ENCODE measurements at places on chromosomes 7 and 10.

- DNase-seq: peak; percentile 100
Measured at GRCh38 chr7:155205368-155206317, 92.0 kb upstream of the INSIG1 start.

DNA sequence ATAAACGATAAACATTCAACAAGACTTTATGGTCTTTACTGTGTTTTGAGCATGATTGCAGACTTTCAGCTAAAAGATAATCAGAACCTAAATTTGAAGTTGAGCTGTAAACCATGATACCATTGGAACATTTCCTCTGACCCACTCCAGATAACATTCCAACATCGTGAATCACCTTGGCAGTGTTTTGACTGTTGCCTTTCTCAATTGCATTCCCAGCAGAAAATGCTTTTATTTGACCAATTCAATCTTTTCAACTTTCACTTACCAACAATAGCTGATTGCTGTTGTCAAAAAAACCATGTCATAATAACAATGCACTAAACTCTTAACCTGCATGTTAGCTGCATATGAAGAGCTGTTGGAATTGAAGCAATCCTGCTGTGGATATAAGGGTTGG, 165.5 kb downstream of the MDFIC start:
- peak; percentile 86 for DNase-seq

GRCh38 chr10:12177642-12178041, 18.0 kb downstream of the NUDT5 start:
- peak; percentile 37 for DNase-seq

- no peak for DNase-seq
Measured at GRCh38 chr7:28684650-28685241, 272.4 kb downstream of the CREB5 start.

- no peak for DNase-seq
Measured at GRCh38 chr10:112763916-112764520, 186.0 kb upstream of the TCF7L2 start.

- peak; percentile 55 for DNase-seq
Measured at GRCh38 chr10:52644373-52645186, 128.0 kb downstream of the MBL2 start.

- DNase-seq: peak; percentile 90
Measured at GRCh38 chr7:112157072-112157471, 49.1 kb downstream of the DOCK4 start.

GRCh38 chr7:129605960-129606614, 5.4 kb upstream of the NRF1 start:
- no peak for DNase-seq

GRCh38 chr10:23364378-23364777, 19.8 kb upstream of the C10orf67 start:
- DNase-seq: no peak

DNA sequence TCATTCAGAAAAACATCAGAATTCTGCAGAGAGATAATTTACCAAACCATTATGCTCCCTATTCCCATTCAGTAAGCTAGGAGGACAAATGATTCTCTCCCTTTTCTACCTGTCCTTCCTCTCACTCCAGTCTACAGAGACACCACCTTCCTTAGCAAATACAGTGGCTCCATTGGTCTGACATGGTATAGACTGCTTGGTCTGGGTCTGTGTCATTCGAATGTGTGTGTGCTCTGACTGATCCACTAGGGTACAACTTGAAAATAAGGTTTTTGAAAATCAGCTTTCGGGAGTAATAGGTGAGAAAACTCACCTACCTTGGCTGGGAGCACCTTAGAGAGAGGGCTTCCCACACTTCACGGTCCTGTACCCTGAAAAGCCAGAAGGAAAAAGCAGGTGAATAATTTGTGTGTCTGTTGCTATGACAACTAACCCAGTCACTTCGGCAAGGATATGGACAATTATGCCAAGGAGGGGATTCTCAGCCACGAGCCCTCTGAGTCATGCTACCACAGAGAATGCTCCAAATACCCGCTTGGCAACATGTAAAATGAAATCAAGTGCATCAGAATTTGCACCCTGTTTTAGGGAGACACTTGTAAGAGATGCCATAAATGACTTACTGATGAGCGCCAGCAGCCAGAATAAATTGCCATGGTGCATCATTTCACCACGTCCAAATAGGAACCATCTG, 114.5 kb upstream of the PRKCQ start:
- peak; percentile 32 for DNase-seq

DNA sequence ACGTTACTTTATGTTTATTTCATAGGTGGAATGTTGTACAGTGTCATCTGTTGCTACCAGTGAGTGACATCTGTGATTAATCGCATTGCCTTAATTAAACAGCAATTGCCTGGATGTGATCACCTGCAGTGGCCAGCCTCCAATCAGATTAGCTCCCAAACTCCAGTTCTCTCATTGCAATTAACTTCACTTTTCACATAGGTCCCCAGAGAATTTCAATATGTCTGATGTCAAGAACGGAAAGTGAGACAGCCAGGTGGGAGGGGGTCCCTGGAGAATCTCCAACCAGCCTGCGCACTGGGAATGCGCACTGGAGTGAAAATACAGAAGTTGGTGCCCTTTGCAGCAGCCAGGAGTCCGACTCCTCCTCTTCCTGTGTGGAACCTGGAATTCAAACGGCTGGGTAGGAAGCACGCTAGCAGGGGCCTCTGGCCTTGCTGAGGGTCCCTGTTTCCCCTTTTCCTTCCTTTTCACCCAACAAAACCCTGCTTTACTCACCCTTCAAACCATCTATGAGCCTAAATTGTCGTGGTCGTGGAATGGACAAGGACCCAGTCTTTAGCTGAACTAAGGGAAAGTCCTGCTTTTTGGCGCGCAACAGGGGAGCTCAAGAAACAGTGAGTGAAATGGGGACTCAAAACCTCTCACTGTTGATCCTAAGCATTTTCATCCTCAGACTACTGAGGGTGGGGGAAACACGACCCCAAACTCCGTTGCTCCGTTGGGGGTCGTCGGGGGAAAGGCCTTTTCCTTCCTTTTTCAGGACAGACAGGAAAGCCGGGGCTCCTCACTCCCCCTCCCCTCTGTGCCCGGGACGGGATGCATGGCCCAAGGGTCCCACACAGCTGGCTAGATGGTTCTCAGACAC, 1355.5 kb upstream of the LRRTM3 start:
- DNase-seq: peak; percentile 62

GRCh38 chr10:27948186-27948585, 50.7 kb downstream of the ODAD2 start:
- DNase-seq: peak; percentile 84

DNA sequence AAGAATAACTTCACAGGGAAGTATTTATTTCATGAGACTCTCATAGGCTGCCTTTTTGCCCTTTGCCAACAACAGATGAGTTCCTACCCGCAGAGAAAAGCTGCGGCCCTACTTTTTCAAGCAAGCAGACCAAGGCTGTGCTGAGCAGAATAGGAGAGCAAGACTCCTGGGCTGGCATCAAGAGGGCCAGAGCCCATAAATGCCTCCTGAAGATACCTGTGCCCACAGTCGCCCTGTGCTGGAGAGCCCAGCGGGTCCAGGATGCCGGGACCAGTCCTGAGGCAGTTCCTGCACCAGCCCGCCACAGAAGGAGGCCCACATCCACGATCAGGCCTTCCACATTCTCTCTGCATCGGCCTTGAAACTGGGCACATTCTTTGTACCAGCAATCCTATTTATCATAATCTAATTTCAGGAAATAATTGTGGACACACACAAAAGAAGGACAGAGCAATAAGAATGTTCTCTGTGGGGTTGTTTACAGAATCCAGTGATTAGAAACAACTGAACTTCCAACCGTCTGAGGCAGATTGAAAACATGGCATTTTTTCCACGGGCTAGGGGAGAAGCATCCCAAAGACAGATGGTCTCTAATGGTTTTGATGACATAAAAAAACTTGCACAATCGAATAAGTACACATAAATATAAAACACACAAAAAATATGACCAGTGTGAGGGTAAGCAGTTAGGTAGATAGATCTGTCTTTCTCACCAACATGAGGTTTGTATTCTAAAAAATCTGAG, 95.6 kb downstream of the CPXM2 start:
- DNase-seq: no peak

- peak; percentile 34 for DNase-seq
Measured at GRCh38 chr10:99742254-99742653, 10.2 kb downstream of the CUTC start.

GRCh38 chr7:117312593-117313580, 10.0 kb downstream of the WNT2 start:
- no peak for DNase-seq

DNA sequence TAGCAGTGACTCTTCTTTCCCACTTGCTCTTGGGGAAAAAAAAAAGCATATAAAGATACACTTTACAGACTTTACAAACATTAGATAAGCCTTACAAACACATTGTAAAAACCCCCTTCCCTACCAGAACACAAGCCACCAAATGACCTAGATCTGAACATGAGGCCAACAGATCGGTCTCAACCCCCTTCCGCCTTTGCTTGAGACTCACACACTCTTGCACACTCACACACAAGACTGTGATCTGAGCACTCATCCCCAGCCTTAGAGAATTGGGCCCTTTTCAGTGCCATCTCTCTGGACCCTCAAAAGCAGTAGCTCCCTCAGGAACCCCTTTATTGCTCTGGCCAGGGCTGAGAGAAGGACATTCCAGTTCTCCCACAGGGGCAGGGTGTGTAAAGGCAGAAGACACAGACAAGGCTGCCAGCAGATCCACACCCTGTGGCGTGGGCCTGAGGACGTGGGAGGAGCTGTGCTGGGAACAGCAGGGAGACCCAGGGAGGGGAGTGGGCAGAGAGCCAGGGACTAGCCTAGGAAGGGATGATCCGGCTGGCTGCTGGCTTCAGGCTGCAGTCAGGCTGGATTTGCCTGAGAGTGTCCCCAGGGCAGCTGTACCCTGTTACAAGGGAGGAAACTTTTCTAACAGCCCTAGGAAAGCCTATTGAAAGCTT, 206.7 kb downstream of the KIAA1217 start:
- peak; percentile 37 for DNase-seq

- DNase-seq: peak; percentile 45
Measured at GRCh38 chr7:77982926-77983550, 184.5 kb downstream of the PHTF2 start.

- DNase-seq: no peak
Measured at GRCh38 chr7:143900230-143900766, 1.7 kb downstream of the TCAF1 start.

GRCh38 chr10:62048919-62049623, 147.6 kb downstream of the ARID5B start:
- DNase-seq: peak; percentile 97

DNA sequence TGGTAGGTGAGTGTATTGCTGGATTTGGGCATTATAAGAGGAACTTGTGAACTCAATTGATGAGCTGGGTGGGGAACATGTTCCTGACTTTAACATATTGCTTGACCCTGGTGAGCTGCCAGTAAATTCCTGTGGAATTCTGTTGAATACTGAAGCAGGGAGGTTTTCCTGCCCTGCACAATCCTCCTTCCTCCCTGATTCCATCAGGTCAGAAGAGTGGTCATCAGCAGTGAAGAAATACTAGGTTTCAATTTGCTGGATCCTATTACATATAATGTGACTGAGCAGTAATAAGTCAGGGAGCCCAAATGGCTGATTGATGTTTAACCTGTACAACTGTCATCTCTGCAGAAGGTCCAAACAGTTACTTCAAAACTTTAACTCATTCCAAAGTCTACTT, 581.2 kb downstream of the SUGCT start:
- DNase-seq: peak; percentile 50

DNA sequence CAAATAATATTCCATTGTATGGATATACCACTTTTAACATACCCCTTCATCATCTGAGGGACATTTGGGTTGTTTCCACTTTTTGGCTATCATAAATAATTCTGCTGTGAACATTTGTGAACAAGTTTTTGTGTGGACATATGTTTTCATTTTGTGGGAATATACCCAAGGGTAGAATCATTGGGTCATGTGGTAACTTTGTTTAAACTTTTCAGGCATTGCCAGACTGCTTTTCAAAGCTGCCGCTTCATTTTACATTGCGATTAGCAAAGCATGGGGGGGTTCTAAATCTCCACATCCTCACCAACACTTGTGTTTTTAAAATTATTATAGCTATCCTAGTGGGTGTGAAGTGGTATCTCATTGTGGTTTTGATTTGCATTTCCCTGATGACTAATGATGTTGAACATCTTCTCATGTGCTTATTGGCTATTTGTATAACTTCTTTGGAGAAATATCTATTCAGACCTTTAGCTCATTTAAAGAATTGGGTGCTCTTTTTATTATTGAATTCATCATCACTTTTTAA, 8.4 kb upstream of the HHEX start:
- DNase-seq: no peak

DNA sequence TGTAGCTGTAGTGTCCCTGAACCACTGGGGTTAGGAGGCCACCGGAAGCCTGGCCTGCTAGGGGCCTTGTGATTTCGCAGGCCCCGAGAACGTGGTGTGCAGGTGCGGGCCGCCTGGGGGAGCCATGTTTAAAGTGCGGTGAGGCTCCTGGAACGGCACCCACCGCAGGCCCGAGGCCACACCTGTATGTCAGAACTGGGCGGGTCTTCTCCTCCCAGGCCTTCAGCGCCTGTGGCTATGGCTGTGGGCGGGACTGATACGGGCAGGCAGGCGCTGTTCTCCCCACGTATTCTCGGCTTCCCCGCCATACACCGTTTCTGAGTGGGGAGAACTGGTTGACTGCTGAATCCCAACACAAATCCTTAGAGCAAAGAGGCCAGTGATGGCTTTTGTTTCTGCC, 74.8 kb downstream of the DNAJB6 start:
- DNase-seq: no peak

GRCh38 chr10:80529604-80530003, 8.1 kb upstream of the SH2D4B start:
- DNase-seq: no peak

- DNase-seq: peak; percentile 38
Measured at GRCh38 chr7:6375348-6376101, 72.2 kb downstream of the DAGLB start.

- DNase-seq: no peak
Measured at GRCh38 chr7:140403878-140404564, at the start of gene RAB19. TSS of gene RAB19 (plus strand) at chr7:140404058. CDS start at chr7:140407647, 3,589 bp downstream.

DNA sequence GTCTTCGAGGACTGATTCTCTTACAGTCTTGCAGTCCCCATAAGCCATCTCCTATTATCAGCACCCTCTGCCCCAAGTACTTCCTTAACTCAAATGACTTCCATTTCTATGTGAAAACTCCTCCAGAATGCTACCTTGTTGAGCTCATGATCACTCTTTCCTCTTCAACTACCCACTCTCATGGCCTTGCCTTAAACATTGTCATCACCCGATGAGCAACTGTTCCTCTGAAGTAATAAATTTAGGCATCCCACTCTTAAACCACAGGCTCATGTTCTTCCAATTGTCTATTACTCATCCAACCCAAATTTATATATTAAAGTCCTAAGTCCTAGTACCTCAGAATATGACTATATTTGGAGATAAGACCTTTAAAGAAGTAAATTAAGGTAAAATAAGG, 152.9 kb downstream of the C1GALT1 start:
- no peak for DNase-seq
